ENCODE measurements at places on chromosomes 5 and 9.

GRCh38 chr9:36575411-36575882 lies 2.8 kb downstream of the MELK start:
- no peak for DNase-seq

DNA sequence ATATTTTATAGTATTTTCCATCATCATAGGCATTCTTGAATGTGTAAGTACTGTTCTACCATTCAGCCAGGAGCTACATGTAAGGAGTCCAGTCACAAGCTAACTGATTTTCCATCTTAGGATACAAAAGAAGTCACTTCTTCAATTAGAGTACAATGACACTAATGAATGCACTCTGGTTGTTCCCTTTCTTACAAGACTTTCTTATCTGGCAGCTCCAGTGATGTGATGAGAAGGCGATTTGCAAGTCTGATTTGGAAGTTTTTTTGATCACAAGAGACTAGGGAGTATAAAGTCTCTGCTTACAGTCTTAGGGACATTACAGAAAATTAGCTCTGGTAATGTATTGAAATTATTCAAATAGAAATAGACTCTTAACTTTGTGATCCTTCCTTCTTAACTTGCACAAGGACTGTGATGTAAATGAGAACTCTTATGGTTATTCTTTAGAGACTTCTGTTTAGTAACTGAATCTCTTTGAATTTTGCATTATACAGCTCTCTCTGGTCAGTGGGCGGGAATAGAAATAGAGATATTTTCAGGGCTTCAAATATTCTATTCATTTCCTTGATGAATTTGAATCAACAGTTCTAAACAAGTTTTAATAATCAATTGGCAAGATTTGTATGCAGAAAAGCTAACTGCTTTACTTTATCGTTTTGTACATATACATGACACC lies 130.4 kb upstream of the CDH6 start:
- DNase-seq: no peak

GRCh38 chr9:115799734-115800133 lies 353.9 kb upstream of the PAPPA start:
- DNase-seq: no peak

- no peak for DNase-seq
Observed at GRCh38 chr5:90518661-90519060, 10.7 kb downstream of the LYSMD3 start.

- no peak for DNase-seq
Observed at GRCh38 chr5:116178925-116179324, 94.1 kb downstream of the COMMD10 start.

DNA sequence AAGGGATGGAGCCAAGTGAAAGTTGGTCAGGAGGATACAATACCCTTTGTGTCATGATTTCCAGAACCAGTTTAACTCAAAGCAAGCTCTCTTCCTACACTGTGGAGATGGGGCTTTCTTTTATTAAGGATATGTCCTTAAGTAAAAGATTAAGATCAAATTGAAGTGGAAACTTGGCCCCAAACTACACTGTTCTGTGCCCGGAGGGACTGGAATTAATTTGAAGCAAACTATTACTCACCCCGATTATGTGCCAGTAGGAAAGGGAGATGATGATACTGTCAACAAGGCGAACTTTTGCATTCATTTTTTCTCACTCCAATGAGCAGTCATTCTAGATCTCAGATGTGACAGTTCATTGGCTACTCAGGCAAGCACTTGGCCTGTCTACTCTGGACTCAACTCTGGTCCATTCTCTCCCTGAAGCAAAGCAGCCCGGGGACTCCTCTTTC lies 186.7 kb downstream of the NTRK2 start:
- no peak for DNase-seq

DNA sequence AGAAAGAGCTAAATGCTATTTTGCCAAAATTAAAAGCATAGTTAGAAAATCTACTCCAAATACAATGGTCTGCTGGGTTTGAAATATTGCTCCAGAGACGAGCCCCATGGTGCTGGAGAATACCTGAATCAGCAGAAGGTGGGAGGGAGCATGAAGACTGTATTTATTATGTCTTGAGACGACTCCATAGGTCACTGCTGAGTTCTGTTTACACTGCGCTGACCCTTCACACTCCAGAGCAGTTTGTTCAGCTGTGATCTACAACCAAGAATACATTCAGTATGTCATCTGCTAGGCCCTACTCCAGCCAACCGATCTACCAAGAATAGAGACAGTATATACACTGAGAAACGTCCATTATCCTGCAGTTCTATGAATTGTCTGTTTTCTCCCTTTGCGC lies 150.5 kb downstream of the TLE1 start:
- DNase-seq: no peak

DNA sequence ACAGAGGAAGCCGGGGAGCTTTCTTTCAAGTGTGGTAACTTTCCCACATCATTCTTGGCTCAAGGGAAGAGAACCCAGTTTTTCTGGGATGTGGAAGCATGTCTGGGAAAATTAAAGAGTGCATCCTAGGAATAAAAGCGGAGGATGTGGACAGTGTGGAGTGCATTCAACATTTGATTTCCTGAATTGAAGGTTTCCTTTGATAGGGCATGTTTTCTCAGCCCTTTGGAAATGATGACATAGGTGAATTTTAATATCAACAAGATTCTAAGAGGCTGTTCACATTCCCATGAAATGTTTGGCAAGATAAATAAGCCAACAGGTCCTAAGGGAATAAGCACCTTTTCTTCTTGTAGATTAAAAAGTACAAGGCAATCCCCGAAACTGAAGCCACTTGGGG lies 63.6 kb downstream of the ENTREP1 start:
- no peak for DNase-seq

GRCh38 chr9:97808415-97808814 lies 44.6 kb upstream of the FOXE1 start:
- no peak for DNase-seq

GRCh38 chr9:38339087-38339486 lies 53.4 kb upstream of the ALDH1B1 start:
- DNase-seq: no peak

- DNase-seq: no peak
Observed at GRCh38 chr5:56465769-56466135, 232.6 kb upstream of the ANKRD55 start.

GRCh38 chr9:134066913-134067851 lies 644 bp downstream of the BRD3 start:
- peak; percentile 51 for DNase-seq

DNA sequence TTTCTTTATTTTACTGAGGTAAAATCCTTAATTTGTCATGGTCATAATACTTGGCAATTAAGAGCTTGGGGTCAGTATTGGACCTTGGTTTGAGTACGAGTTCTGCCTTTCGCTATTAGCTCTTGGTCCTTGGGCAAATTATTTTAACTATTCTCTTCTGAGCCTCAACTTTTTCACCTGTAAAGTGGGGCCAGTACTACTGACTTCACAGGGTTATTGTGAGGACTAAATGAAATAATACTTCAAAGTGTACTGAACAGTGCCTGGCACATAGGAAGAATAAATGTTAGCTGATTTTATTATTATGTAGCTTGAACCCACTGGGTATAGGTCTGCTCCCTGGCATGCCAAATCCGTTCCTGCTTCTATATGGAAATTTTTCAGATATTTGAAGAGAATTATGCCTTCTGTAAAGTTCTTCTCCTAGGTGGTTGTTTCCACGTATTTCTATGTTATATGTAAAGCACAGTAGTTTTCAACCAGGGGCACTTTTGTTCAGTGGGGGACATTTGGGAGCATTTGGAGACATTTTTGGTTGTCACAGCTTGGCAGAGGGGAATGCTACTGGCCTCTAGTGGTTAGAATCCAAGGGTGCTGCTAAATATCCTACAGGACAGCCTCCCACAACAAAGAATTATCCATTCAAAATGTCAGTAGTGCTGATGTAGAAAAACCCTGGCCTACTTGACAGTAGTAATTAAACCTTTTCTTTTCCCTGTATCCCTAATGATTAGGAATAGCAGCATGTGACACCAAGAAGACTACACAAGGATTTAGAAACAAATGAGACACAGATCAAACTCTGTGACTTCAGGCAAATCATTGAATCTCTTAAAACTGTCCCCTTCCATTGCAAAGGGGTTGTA lies 4.5 kb downstream of the RCL1 start:
- no peak for DNase-seq

GRCh38 chr5:163079618-163080017 lies 357.8 kb upstream of the CCNG1 start:
- DNase-seq: no peak

DNA sequence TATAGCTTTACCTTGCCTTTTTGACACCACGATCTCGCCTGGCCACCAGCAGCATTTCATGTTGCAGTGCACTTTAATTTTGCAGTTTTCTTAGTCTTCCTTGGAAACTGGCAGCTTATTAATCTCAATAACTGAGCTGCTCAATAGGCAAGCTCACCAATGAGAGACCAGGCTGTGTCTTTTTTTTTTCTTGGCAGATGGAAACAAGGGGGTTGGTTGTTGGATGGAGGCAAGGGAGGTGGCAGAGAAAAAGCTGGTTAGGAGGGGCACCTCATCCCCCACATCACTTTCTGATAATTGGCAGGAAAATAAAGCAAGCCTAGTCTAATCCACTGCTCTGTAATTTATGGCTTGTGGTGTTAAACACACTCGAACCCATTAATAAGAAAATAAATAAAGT lies 324.5 kb upstream of the WWC1 start:
- no peak for DNase-seq

GRCh38 chr5:168216989-168217388 lies 74.5 kb upstream of the WWC1 start:
- no peak for DNase-seq

DNA sequence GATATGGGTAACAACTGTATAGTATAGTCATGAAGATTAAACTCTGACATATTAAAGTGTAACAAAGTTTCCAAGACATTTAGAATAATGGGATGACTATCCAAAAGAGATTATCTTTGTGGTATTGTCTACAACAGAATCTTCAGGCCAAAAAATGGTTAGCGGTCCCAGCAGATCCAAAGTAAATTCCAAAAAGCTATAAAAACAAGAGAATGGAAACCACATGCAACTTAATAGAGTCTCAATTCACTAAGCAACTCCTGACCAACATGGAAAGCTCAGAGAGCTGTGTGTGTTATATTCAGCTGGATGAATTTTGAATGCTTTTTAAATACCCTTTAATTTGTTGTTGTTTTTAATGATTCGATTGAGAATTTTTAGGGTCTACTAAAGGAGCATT lies 688.2 kb downstream of the CETN3 start:
- no peak for DNase-seq

DNA sequence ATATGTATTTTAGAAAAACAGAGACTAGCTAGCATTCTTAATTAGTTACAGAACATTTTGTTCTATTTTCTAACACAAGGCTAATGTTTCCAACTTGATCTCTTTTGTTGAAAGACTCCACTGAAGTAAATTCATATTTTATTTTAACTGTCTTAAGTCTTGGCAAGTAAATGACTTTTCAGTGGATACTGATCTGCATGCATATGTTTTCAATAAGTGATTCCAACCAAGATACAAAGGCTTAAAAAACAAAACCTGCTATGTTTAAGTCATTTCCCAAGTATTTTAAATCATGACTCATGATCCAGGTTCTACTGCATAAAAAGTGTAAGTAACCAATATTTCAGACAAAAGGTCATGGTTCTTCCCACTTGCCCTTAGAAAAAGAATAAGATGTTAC lies 5.7 kb downstream of the CDO1 start:
- DNase-seq: no peak

DNA sequence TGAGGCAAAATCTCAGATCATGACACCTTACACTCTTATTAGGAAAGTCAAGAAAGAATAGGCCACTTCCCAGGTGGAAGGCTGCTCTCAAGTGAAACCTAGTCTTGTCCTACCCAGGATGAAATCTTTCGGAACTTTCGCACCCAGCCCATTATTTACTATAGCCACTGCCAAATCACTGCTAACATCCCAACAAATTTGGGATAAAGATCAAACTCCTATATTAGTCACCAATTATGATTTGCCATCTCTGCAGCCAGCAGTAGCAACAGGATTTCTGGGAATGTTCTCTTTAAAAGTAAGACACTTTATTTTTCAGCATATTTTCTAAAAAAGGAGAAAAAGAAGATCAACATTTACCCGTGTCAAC lies 224.6 kb downstream of the GAS1 start:
- no peak for DNase-seq

DNA sequence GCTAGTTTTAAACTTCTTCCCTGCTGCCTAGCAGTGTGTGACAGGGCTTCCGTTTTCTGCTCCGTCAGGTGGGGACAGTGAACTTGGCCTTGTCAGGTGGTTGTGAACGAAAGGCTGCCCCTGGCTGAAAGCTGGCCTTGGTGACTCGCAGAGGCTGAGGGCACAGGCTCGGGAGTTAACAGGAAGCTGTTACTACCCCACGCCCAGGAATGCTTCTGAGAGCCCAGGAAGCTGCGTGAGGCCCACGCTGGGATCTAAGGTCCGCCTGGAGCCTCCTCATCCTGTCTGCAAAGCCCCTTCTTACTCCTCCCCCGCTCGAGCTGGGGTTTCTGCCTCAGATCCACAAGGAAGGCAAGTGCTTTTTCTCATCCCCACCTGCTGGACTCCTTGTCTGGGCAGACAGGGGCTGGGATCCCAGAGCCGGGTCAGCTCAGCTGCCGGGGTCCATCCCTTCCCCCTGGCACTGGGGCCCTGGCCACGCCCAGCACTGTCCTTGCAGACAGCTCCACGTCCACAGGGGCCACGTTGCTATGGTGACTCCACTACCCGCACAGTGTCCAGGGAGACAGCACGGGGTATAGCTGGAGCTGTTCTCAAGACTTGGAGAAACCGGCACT lies 124.7 kb upstream of the TBC1D2 start:
- no peak for DNase-seq

DNA sequence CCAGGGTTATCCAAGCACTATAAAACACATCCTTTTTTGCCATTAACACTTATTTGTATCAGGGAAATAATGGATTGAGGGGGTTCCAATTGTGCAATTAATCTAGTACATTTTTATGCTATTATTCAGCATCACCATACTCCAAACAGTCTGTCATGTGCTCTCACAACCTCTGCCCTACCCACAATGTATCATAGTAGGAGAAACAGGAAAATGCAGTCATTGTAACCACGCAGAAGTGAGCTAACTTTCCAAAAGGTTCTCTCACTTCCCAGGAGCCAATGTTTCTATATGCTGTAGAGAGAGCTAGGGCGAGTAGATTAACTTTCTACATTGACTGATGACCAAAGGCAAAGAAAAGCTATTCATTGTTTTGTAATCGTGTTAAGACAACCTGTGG lies 29.8 kb downstream of the DAB2 start:
- no peak for DNase-seq
